ENCODE measurements at places on chromosomes 11 and 22.

- DNase-seq, result no peak
Observed at GRCh38 chr22:50292643-50293440, 14.6 kb downstream of the PLXNB2 start.

GRCh38 chr11:87224486-87224885 is 186.8 kb downstream of the TMEM135 start:
- DNase-seq, result no peak

DNA sequence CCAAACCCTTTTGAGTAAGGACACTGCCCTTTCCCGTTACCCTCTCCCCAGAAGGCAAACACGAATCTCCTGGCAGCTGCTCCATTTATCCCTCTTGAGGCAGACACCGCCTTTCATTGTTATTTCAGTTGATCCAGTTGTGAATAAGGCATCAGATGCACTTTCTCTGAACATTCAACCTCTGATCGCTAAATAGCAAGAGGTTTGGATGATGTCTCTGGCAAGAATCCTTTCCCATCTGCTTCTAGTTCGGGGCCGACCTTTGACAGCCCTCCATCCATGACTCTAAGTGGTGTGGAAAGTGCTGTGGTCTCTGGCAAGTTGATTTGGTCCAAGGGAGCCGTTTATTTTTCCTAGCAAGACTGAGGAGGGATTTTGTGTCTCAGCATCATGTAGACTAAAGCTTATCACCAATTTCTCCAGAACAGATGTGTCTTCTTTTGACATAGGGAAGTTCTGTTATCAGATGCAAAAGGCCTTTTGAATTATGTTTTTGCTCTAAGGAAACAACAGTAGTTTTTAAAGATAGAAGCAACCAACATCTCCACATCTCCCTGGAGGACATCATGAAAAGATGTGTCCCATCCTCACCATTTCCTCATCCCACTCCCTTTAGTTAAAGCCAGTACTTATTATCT is 123.6 kb downstream of the CCDC34 start:
- DNase-seq, result no peak

DNA sequence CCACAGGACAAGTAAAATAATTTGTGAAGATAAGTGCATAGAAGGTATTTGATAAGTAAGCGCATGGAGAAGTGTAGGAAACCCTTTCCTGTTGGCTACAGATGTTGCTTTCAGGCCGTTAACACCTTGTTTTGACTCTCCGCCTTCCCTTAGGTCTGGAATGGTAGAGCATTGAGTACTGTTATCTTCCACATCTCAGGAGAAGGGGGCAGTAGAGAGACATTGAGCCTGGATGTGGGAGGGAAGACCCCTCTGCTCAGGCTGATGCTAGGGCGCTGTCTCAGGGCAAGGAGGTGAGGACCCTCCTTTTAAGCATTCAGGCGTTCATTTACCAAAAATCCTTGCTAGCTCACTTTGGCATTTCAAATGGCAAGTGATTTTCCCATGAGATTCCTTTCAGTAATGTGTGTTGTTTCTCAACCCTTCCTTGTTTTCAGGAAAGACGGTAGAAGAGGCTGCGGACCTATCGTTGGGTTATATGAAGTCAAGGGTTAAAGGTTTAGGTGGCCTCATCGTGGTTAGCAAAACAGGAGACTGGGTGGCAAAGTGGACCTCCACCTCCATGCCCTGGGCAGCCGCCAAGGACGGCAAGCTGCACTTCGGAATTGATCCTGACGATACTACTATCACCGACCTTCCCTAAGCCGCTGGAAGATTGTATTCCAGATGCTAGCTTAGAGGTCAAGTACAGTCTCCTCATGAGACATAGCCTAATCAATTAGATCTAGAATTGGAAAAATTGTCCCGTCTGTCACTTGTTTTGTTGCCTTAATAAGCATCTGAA is 27.0 kb upstream of the SCGB1A1 start:
- DNase-seq, result no peak

- no peak for DNase-seq
Observed at GRCh38 chr11:115872416-115872815, 368.2 kb upstream of the CADM1 start.

GRCh38 chr22:20956258-20957101 is 10.6 kb upstream of the AIFM3 start:
- no peak for DNase-seq

DNA sequence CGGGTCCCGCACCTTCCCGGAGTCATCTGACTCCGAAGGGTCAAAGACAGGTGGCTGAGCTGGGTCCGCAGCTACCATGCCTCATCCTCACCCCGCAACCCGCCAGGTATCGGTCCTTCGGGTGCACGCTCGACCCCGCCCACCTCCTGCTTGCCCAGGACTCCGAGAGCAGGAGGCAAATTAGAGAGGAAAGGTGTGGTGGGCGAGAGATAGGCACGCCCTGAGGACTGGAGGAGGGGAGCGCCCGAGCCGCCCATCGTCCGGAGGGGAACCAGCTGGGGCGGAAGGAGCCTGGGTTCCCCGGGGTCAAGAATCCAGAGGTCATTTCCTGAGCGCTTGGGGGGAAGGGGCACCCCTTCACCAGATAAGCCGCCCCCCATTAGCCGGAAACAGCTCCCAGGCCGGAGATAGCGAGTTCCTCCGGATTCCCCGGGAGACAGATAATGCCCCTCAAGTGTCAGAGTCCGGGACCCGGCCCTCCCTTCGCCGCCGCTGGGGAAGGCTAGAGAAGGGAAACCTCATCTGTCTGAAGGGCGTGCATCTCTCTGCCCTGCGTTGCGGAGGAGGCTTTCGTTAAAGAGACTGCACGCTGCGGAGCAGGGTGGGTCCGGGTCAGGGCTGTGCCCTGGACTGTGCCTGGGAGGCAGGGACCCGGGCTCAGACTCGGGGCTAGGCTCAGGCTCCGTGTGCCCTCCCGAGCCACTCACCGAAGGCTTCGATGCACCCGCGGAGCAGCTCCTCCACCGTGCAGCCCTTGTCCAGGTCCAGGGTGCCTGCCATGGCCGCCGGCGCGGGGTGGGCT is 1.7 kb downstream of the RASGRP2 start:
- no peak for DNase-seq

DNA sequence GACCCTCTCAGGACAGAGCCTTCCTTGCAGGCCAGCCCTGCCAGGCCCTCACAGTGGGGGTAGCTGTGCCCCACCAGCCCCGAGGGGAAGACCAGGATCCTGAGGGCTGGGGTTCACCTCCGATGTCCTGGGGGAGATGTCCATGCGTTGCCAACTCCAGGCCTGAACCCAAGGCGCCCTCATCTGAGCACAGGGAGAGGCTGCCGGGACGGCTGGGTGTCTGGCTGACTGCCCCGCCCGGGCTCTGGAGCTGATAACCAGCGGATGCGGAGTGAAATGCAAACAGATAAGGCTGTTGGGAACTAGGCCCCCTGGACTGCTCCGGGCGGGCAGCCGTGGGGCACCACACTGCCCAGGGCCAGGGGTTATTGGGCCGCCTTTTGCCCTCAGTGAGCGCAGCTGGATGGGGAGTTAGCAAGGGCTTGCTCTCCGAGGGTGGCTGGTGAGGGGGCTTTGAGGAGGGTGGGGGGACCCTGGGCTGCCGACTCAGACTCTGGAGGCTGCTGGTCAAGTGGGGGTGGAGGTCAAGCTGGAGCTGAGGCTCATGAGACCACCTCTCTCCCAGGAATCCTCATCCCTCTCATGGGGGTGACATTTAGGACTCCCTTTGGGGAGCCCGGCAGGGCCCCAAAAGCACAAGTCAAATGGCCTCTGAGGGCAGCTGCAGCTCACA is 5.6 kb upstream of the MUC6 start:
- no peak for DNase-seq

GRCh38 chr22:24723111-24723510 is 51.4 kb downstream of the PIWIL3 start:
- DNase-seq, result no peak

DNA sequence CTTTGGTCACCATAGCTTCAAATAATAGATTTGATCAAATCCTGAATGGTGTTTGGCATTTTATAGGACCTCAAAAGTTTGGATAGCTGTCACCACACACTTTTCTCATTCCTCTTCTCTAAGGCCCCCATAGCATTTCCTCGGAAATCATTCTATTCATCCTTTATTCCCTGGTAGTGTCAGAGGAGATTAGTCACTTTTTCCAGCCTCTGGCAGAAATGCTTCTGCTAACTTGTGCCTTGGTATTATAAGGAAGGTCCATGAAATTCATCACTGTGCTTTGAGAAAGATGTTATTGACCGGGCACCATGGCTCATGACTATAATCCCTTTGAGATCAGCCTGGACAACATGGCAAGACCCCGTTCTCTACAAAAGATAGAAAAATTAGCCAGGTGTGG is 19.7 kb upstream of the NUP160 start:
- DNase-seq, result no peak

- DNase-seq, result no peak
Observed at GRCh38 chr22:44088976-44089570, 65.0 kb downstream of the PARVB start.
